ENCODE measurements at places on chromosomes 1 and 21.

GRCh38 chr1:96187020-96187419, 534.6 kb upstream of the PTBP2 start:
- no peaks in the 10 kb centered on the region for H3K27me3 ChIP-seq
- H3K4me1 ChIP-seq: no peaks in the 10 kb centered on the region
- no peak overlapping the region for H3K27ac ChIP-seq
- no peak for DNase-seq
- no peaks in the 10 kb centered on the region for H3K36me3 ChIP-seq

- H3K4me3 ChIP-seq: no peak overlapping the region
- DNase-seq: no peak
- no peaks in the 10 kb centered on the region for H3K4me1 ChIP-seq
- H3K27ac ChIP-seq: no peak overlapping the region
- H3K36me3 ChIP-seq: no peaks in the 10 kb centered on the region
- no peaks in the 10 kb centered on the region for H3K27me3 ChIP-seq
Observed at GRCh38 chr1:242824435-242824834, 299.9 kb upstream of the PLD5 start.

GRCh38 chr21:46091631-46092025, 6.3 kb upstream of the COL6A2 start:
- DNase-seq: no peak
- H3K27me3 ChIP-seq: no peaks in the 10 kb centered on the region
- peak overlapping the region; percentile 99 for H3K27ac ChIP-seq
- H3K4me1 ChIP-seq: peaks cover 18% of the 10 kb centered on the region
- no peaks in the 10 kb centered on the region for H3K36me3 ChIP-seq

- H3K4me3 ChIP-seq: no peak overlapping the region
- no peaks in the 10 kb centered on the region for H3K36me3 ChIP-seq
- no peak for DNase-seq
- no peaks in the 10 kb centered on the region for H3K4me1 ChIP-seq
Observed at GRCh38 chr1:218274511-218274910, 10.6 kb upstream of the RRP15 start.

GRCh38 chr1:232378266-232379062, 251.5 kb downstream of the SIPA1L2 start:
- no peaks in the 10 kb centered on the region for H3K27me3 ChIP-seq
- H3K27ac ChIP-seq: no peak overlapping the region
- no peak for DNase-seq
- no peaks in the 10 kb centered on the region for H3K36me3 ChIP-seq

DNA sequence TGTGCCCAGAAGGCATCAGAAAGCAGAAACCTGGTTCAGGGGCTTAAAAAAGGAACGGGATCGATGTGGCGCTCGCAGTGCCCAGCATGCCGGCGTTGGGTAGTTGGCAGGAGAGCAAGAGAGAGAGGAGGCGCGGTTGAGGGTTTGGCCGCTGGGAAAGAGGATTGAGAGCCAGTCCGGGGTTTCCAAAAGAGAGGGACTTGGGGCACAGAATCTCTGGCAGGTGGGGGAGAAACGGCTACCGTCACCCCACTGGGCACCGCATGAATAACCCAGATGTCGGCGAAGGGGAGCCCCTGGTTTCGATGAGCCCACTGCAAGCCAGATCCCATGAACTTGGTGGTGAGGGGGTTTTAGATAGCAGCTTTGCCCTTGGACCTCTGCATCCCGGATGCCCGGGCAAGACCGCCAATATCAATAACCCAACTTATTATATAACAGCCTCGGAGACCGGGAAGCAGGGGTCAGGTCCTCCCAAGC, 60.4 kb upstream of the ACOT11 start:
- peak overlapping the region; percentile 82 for H3K4me3 ChIP-seq
- H3K4me1 ChIP-seq: peaks cover 10% of the 10 kb centered on the region
- DNase-seq: peak; percentile 60
- H3K27ac ChIP-seq: peak overlapping the region; percentile 78
- H3K27me3 ChIP-seq: no peaks in the 10 kb centered on the region

GRCh38 chr1:231201979-231202633, 38.9 kb upstream of the GNPAT start:
- no peaks in the 10 kb centered on the region for H3K27me3 ChIP-seq
- no peak overlapping the region for H3K4me3 ChIP-seq
- no peak for DNase-seq
- no peaks in the 10 kb centered on the region for H3K4me1 ChIP-seq
- no peak overlapping the region for H3K27ac ChIP-seq

GRCh38 chr1:85133565-85134159, 67.2 kb downstream of the SYDE2 start:
- DNase-seq: no peak
- H3K36me3 ChIP-seq: no peaks in the 10 kb centered on the region
- no peak overlapping the region for H3K27ac ChIP-seq
- no peak overlapping the region for H3K4me3 ChIP-seq
- H3K4me1 ChIP-seq: peaks cover 14% of the 10 kb centered on the region

- no peak overlapping the region for H3K27ac ChIP-seq
- H3K4me3 ChIP-seq: no peak overlapping the region
- H3K36me3 ChIP-seq: peaks cover 17% of the 10 kb centered on the region
- H3K4me1 ChIP-seq: peaks cover 10% of the 10 kb centered on the region
- no peak for DNase-seq
- H3K27me3 ChIP-seq: no peaks in the 10 kb centered on the region
Observed at GRCh38 chr1:113940365-113941244, 11.5 kb downstream of the HIPK1 start.

DNA sequence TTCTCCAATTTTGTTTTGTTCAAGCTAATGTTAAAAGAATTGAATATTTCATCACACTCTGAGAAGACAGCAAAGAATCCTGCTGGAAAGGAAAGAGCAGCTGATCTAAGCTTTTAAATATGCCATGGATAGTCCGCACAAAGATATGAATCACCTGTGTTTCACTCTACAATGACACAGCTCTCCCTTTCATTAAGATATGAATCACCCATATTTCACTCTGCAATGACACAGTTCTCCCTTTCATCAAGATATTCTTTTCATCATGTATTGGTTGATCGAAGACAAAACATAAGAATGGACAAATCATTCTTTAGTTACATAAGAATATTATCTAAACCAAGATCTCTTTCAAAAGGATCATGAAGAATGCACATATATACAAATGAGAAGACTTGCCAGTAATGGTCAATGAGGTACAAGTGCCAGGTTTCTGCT, 367.3 kb downstream of the SMYD3 start:
- no peaks in the 10 kb centered on the region for H3K27me3 ChIP-seq
- peak; percentile 94 for DNase-seq
- peak overlapping the region; percentile 79 for H3K27ac ChIP-seq
- no peak overlapping the region for H3K4me3 ChIP-seq
- peaks cover 37% of the 10 kb centered on the region for H3K4me1 ChIP-seq

GRCh38 chr1:230781131-230781530, 33.9 kb downstream of the CAPN9 start:
- no peak for DNase-seq
- H3K36me3 ChIP-seq: no peaks in the 10 kb centered on the region
- H3K27me3 ChIP-seq: peaks cover 6% of the 10 kb centered on the region

GRCh38 chr1:109927911-109928321, 17.3 kb downstream of the CSF1 start:
- peak overlapping the region; percentile 32 for H3K27ac ChIP-seq
- peak; percentile 37 for DNase-seq
- peaks cover 39% of the 10 kb centered on the region for H3K36me3 ChIP-seq
- H3K4me3 ChIP-seq: no peak overlapping the region
- H3K27me3 ChIP-seq: no peaks in the 10 kb centered on the region

GRCh38 chr1:1306661-1307260, 969 bp downstream of the ACAP3 start:
- DNase-seq: peak; percentile 41
- H3K4me1 ChIP-seq: peaks cover 22% of the 10 kb centered on the region
- H3K36me3 ChIP-seq: peaks cover 4% of the 10 kb centered on the region
- no peaks in the 10 kb centered on the region for H3K27me3 ChIP-seq
- peak overlapping the region; percentile 99 for H3K4me3 ChIP-seq
- peak overlapping the region; percentile 79 for H3K27ac ChIP-seq

DNA sequence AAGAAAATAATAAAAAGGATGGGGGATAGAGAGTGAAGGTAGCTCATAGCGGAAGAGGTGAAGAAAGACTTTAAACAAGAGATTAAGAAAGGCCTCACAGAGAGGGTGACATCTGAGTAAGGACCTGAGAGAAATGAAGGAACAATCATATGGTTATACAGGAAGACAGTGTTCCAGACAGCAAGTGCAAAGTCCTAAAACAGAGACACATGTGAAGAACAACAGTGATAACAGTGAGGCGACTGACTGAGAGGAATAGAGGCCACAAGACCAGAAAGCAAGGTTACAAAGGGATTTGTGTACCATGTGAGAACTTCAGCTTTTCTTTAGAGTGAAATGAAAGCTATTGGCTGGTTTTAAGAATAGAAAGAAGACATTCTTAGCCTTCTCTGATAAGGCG, 141.6 kb upstream of the PALMD start:
- H3K4me1 ChIP-seq: peaks cover 9% of the 10 kb centered on the region
- H3K4me3 ChIP-seq: no peak overlapping the region
- H3K27me3 ChIP-seq: no peaks in the 10 kb centered on the region
- H3K27ac ChIP-seq: no peak overlapping the region
- H3K36me3 ChIP-seq: no peaks in the 10 kb centered on the region

DNA sequence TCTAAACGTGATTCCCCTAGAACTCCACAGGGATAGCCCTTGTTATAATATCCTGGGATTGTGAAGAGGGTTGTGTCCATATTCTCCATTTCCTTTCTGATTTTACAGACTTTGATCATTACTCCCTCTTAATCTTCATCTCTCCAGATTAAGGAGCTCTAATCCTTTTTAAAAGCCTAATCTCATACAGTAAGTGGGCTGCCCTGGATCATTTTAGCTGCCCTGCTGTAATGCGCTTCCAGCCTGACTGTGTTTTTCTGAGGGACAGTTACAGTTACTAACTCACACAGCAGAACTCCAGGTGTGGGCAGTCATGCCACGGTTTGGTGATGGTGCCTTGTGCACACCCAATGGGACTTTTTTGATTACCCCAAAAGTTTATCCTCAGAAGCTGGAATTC, 33.5 kb downstream of the PROX1 start:
- H3K4me1 ChIP-seq: no peaks in the 10 kb centered on the region
- H3K36me3 ChIP-seq: no peaks in the 10 kb centered on the region
- no peak overlapping the region for H3K27ac ChIP-seq
- no peaks in the 10 kb centered on the region for H3K27me3 ChIP-seq
